ENCODE measurements at places on chromosomes 11 and 22.

DNA sequence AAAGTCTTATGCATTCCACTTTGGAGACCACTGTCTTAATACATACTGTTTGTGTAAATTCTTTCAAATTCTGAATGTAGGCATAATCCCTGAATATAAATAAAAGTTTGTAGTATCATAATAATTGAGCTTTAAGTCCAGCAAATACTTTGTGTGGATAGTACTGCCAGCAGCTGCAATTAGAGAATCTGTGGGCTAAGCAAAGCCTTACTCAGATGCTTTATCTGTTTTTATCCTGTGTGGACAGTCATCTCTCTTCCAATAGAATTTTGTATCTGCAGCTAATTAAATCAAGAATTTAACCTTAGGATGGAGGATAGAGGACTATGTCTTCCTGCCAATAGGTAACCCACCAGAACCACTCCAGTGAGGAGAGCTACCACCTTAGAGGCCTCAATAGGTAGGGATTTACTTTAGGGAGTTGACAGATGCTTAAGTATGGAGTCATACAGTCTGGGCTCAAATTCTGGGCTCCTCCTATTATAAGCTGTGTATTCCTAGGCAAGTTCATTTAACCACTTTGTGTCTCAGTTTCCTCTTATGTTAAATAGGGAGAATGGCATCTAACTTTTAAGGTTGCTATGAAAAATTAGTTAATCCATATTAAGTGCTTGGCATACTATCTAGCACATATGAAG is 71.1 kb downstream of the STIM1 start:
- no peak for DNase-seq

- no peak for DNase-seq
These were observed 84.8 kb downstream of the UVRAG start for GRCh38 chr11:75899806-75900205.

DNA sequence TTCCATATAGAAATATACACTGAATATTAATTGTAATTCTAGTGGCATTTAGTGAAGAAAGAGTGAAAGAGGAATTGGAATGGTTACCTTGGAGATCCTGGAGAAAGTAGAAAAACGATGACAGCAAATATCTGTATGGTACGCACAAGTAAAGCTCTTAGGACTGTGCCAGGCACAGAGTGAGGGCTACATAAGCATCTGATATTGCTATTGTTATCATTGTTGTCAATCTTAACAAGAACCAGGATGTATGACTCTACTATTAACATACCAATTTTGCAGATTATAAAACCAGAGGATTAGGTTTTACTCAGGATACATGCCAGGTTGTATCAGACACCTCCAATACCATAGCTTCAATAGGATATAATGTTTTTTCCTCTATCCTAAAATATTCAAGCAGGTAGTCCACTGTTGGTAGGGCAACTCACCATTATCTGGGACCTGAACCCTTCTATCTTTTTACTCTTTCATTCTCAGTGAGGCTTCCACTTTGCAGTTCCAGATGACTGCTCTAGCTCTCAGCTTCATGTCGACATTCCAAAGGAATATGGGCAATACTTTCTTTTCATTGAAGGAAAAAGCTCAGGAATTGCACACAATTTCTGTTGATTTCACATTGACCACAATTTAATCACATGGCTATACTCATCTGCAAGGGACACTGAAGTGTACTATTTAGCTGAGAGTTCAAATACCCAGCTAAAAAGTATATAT is 73.2 kb downstream of the RAB38 start:
- DNase-seq: no peak

GRCh38 chr22:21593406-21594232 is 26.1 kb downstream of the UBE2L3 start:
- no peak for DNase-seq
